ENCODE measurements at places on chromosomes 4 and X.

- DNase-seq = no peak
Observed at GRCh38 chrX:130654409-130654950, 248.5 kb downstream of the ENOX2 start.

GRCh38 chr4:88396681-88397080, 18.0 kb downstream of the HERC6 start:
- no peak for DNase-seq

GRCh38 chrX:24283127-24283794, 30.6 kb downstream of the SUPT20HL2 start:
- DNase-seq = no peak

DNA sequence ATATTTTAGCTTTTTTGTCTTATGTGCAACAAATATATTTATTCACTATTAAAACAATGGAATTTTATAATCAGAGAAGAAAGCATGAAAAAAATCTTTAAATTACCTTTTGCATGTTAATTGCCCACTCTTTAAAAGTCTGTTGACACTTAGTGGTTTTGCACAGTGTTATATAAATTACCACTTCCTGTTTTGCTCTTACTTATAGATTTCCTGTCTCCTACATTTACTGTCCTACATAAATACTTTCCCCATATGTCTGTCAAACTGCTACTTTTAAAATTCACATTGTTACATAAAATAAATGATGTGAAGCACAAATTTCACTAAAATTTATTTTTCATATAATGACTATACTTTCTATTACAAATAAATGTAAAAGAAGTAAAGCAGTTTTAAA, 161.1 kb upstream of the NDST4 start:
- no peak for DNase-seq

- DNase-seq = no peak
Observed at GRCh38 chr4:1480720-1481119, 74.5 kb upstream of the NKX1-1 start.

All from AG09319 (cell line).